ENCODE measurements at places on chromosomes 3 and 15.
A peak's percentile ranks its signal among the peaks of the same experiment; 100 is the strongest.

DNA sequence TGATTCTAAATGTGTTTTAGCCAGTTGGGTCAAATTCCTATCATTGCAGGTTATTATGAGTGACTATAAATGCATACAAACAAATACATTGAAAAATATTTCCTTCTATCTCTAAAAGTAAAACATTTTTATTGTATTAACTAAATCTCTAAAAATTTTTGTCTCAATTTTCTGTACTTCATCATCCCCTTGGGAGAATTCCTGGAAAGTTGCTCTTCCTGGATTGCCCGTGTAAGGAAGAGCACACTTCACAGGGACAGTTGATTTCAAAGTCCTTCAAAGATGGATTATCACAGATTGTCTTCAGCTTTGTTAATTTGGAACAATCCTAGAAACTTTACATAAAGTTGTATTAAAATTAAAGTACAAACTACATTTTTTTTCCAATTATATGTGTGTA lies 595.6 kb downstream of the ROBO1 start:
- no peak for DNase-seq

GRCh38 chr3:20073683-20074082 lies 33.4 kb downstream of the KAT2B start:
- no peak for DNase-seq

DNA sequence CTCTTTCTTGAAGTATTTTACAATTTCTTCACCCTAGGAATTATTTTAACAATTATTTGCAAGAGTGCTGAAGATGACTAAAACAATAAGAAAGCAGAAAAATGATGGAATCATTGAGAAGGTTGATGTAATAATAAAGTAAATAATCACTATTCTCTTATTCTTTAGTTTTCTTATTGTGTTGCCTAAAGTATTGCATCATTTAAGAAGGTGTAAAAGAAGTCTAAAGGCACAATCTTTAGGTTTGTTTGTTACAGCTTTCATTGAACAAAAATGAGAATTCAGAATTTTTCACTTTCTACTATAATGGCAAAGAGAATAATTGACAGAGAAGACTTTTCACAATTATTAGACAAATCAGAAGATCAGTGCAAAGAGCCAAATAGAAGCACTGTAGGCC lies 65.2 kb downstream of the ASTE1 start:
- no peak for DNase-seq

DNA sequence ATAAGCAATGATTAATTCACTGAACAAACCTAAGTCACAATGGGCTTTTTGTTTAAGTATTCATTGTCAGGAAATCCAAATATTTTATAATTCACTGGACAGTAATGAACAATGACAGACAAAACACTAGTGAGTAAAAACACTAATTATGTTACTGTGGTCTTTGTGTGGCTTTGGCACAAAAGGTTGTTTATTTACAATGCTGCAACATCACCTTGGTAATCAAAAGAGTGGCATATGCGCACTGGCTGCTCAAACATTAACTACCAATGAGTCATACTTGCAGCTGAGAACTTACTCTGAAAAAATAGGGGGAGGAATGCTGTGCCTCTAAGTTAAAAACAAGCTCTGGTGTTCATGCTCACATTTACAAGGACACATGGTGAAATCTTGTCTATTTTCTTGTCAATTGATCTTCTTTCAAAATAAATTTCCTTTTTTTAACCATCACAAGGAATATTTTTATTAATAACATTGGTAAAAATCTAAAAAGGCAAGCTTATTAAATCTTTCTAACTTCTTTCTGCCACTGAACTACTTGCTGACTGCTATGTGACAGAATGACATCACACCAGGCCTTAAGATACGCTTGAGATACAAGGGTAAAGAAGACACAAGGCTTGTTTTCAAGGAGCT lies 85.2 kb upstream of the PPIB start:
- DNase-seq = peak; percentile 36

DNA sequence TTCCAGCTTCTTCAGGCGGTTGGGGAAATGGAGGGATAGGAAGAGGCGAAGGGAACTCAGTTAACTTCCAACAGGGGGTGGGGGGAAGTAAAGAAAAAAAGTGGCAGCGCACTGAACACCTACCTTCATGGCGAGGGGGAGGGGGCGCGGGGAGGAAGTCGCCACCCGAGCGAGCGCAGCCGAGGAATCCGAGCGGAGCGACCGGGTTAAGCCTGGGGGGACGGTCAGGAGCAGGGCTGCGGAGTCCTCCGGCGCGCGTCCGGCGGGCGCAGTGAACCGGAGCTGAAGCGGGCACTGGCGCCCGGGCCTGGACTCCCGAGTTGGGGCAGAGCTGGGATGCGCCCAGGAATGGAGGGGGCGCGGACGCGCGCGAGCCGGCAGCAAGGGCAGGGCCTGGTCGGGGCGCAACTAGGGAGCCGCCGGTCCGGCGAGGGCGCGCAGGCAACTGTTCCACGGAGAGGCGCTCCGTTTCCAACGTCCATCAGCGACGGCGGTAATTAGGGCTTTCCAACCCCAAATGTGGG lies at the start of gene WNT5A:
TSS of gene WNT5A (minus strand) at position 450 of the 524 bp plus-strand sequence. CDS start at position 129, 321 bp downstream.
- DNase-seq = no peak

DNA sequence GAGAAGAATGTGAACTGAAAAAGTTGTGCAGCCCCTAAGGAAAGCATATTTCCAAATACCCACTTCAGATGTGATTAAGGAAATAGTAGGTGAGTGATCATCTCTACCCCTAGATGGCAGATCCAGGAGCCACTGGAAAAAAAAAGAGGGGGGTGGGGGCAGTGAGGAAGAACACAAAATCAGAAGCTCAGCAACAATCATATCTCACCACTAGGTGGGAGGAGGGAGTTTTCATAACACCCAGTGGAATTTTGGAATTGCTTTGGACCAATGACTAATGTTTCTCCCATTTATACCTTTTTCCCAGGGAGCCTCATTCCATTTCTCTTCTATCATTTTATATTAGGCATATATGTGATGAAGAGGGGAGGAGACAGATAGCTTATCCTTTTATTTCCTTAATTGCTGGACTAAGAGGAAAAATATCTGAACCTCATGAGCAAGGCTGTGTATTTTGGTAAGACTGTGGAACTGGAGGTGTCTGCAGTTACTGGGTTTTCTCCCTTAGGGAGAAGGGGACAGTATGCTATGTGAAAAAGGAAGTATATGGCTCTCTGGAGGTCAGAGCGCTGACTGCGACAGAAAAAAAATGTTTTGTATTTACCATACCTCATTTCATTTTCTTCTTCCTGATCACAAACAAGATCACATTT lies 363.4 kb downstream of the GAP43 start:
- no peak for DNase-seq
